ENCODE measurements at places on chromosomes 12 and 14.

GRCh38 chr12:116092776-116093175, 184.7 kb downstream of the MED13L start:
- DNase-seq: no peak

- no peak for DNase-seq
Measured at GRCh38 chr12:41277946-41278267, 89.8 kb downstream of the PDZRN4 start.

DNA sequence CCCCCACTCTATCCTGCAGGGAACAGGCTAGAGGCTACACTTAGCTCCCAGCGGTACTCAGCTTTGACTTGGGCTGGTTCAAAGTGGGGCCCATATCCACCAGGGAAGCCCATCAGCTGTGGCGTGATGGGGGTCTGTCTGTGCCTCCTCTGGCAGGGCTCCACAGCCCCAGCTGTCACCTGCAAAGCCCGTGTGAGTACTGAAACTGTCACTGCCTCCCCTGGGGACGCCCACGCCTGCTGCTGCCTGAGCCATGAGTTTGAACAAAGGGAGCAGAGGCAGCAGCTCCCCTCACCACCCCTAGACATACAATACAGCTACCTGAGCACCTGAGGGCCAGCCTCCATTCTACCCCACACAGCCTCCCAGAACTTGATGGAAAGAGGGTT, 5.0 kb downstream of the REM2 start:
- no peak for DNase-seq

GRCh38 chr14:61326146-61326545, 4.8 kb downstream of the PRKCH start:
- DNase-seq: no peak

DNA sequence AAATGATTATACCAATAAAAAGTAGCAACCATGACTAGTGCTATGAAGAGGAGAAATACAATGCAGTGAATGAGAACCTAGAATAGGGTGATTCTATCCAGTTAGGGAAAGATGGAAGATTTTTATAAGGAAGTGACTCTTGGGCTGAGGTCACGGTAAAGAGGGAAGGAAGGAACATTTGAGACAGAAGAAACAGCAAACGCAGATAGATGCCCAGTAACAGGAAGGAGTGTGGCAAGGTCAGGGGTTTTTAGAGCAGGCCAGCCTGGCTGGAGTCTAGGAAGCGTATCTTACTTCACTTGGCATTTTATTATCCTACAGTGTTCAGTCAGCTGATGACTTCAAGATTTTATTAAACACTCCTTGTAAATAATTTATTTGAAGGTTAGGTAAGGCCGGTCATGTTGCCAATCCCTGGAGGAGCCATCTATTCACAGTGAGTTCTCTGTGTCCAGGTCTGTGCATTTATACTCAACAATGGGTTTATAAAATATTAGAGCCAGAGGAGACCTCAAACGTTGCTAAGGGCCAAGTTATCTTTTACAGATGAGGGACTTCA, 170.6 kb downstream of the PRKCH start:
- DNase-seq: no peak

- peak; percentile 39 for DNase-seq
Measured at GRCh38 chr12:94149119-94149780, 873 bp downstream of the PLXNC1 start.

GRCh38 chr14:35374263-35374712, 30.3 kb downstream of the NFKBIA start:
- DNase-seq: no peak

DNA sequence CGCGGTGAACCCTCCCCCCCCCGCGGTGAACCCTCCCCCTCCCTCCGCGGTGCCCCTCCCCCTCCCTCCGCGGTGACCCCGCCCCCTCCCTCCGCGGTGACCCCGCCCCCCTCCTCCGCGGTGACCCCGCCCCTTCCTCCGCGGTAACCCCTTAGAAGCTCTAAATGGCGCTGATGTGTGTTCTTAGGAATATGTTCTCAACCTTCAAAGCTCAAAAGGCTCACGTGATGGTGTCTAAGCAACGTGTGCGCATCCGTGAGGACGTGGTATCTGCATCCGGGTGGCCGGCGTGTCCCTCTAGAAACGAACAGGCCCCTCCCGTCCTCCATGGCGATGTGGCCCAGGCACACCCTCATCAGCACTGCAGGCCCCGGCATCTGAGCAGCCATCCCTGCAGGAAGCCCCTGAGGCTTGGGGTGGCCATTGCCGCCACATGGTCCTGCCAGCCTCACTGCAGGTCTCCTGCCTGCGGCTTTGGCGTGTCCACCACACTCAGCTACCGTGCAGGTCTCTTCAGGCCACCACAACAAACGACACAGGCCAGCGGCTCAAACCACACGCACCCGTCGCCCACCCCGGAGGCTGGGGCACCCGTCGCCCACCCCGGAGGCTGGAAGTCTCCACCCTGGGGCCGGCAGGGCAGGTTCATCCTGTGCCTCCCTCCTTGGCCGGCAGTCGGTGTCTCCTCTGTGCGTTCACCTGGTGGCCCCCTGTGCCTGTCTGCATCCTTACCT, 14.5 kb upstream of the FBRSL1 start:
- peak; percentile 37 for DNase-seq

DNA sequence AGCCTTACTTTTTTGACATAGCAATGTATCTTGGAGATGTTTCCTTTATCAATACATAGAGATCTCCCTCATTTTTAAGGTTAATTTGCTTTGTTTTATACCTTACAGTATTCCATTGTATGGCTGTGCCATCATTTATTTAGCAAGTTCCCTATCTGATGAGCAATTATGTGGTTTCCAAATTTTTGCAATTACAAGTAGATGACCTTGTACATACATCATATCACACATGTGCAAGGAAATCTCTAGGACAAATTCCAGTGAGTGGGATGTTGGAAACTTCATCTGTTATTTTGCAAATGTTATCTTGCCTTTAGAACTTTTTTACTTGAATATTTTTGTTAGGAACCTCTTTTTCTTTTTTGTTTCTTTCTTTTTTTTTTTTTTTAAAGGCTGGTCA, 49.7 kb downstream of the DRAM1 start:
- no peak for DNase-seq

- DNase-seq: no peak
Measured at GRCh38 chr12:122023339-122024131, 1.9 kb downstream of the BCL7A start.

DNA sequence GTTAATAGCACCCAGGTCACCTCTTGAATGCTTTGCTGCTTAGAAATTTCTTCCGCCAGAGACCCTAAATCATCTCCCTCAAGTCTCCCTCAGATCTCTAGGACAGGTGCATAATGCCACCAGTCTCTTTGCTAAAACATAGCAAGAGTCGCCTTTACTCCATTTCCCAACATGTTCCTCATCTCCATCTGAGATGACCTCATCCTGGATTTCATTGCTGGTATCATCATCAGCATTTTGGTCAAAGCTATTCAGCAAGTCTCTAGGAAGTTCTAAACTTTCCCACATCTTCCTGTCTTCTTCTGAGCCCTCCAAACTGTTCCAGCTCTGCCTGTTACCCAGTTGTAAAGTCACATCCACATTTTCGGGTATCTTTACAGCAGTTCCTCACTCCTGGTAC, 41.0 kb downstream of the KTN1 start:
- DNase-seq: no peak

GRCh38 chr12:22410486-22410885, 76.0 kb upstream of the ST8SIA1 start:
- DNase-seq: no peak

DNA sequence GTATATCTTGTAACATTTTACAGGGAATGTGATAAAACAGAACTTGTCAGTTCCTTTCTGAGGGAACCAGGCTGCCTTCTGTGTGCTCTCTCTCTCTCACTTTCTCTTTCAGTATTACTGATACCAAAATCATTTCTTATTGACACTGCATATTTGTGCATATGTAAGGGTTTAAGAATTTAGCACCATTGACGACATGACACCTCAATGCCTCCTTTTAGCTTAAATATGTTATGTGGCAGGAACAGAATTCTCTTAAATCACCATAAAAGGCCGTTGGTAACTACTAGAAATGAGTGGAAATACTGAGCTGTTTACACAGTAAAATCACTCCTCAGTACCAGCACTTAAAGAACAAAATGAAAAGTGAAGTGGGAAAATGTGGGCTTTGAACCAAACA, 457.7 kb upstream of the SYT1 start:
- no peak for DNase-seq

DNA sequence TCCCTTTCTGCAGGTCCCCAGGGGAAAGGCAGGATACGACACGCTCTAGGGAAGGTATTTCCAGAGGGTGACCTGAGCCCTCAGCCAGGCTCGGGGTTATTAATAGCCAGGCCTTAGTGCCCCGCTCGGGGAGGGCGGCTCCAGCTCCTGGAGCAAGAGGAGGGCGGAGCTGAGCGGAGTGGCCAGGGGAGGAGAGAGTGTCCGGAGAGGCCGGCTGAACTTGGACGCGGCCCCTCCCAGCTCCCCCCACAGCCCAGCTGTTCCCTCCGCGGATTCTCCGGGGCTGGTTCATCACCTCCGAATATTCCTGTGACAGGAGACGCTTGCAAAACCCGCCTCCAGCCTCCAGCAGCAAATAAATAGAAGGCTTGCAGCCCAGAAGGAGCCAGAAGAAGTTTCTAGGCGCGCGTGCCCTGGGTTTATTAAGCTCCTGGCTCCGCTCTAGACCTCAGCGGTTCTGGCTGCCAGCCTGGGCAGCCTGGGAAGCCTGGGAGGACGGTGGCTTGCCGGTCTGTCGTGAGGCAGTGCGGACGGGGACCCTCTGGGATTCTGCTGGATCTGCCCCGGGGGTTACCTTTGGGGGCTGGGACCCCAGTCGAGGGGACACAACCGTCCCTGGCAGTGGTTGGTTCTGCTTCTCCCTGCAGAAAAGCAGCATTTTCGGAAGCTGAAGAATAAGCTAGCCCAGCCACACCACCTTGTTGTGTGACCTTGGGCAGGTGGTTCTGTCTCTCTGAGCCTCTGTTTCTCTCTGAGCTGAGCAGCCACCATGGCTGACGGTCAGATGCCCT, at the start of gene HSPB8:
HSPB8 (plus strand) TSS at position 388 of the 791 bp plus-strand sequence; CDS start at position 770, 382 bp downstream.
- DNase-seq: no peak

DNA sequence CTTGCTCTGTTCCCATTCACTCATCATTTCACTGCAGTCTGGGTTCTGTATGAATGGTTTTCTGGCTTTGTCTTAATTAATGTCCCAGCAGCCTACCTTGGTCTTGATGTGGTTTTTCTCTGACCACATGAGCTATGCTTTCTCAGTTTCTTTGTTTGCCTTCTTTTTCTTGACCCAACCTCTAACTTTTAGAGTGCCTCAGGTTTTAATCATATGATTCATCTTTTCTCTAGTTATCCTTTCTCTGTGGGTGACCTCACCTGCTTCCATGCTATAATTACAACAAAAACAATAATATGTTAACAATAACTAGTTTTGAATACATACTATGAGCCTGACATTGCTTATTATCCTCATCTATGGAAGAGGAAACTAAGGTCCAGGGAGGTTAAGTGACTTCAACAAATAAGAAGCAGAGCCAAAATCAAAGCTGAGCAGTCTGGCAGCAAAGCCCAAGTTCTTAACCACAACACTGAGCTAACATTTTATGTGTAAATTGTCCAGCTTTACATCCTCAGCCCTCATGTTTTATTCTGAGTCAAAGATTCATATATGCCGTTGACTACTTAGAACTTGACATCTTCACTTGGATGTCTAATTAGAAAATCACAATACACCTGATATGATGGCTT, 4.7 kb upstream of the EPYC start:
- no peak for DNase-seq

DNA sequence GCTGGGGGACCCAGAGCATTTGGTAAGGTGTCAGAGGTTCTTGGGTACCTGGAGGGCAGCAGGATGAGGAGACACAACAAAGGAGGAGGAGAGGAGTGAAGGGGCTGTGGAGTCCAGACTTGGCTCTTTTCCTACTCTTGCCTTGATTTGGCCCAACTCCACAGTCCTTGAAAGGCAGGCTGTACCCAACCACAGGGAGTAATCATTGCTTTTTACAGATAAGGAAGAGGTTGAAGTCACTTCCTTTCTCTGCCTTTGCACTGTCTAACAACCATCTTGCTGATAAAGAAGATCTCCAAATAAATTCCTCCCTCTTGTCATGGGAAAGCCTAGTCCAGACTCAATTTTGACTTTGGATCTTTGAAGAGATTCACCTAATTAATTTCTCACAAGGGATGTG, 226.8 kb upstream of the HMGA2 start:
- DNase-seq: no peak

- no peak for DNase-seq
Measured at GRCh38 chr14:86357119-86357518, 827.2 kb downstream of the FLRT2 start.

GRCh38 chr12:23098517-23098916, 473.5 kb downstream of the ETNK1 start:
- no peak for DNase-seq

DNA sequence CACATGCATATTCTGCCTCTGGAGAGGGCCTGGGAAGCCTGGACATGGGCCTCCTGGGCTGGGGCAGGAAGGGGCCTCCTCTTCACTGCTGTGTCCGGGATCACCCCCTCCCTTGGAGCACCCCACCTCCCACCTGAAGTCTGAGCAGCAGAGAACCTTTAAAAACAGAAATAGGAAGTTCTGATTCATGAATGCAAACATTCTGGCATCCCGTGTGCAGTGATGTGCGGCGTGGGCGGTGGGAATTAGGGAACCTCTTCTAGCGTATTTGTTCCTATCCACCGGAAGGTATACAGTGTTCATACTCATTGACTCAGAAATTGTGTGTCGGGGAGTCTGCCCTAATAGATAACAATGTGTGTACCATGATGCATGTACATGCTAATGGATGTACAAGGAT, 46.2 kb downstream of the C14orf132 start:
- no peak for DNase-seq

DNA sequence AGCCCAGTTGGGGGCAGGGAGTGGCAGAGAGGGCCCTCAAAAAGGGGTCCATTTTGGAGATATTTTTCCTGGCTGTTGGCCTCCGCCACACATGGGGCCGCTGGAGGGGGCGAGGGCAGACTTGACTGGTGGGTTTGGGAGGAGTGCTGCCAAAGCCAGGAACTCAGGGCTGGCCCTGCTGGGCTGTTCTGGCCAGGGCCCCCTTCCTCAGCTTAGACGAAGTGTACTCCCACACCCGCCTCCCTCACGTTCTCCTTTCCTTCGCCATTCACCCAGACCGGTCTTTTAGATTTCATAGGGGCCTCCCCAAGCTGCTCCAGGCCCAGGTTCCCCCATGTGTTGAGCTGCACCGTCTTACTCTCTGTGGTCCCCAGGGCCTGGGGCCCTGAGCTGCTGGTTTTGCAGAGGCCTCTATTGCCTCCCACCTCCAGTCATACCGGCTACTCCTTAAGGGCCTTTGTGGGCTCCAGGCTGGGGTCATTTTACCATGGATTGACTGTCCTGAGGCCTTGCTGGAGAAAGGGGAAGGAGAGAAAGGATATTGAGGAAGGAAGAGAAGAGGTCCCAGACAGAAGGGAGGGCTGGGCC, 1.3 kb downstream of the KRT7 start:
- no peak for DNase-seq

- no peak for DNase-seq
Measured at GRCh38 chr12:66800046-66800445, 121.2 kb upstream of the GRIP1 start.

GRCh38 chr12:83318386-83319098, 631.8 kb downstream of the TMTC2 start:
- no peak for DNase-seq

- DNase-seq: no peak
Measured at GRCh38 chr12:74021937-74022336, 515.7 kb upstream of the ATXN7L3B start.

Data from activated gamma-delta T cell (primary cell).